Testis (tissue), 5 donors: ENCODE measurements at places on chromosomes 12 and 14.

- H3K27me3 ChIP-seq = no peaks in the 10 kb centered on the region
- H3K27ac ChIP-seq = no peak overlapping the region
- H3K36me3 ChIP-seq = no peaks in the 10 kb centered on the region
- H3K4me1 ChIP-seq = no peaks in the 10 kb centered on the region
- H3K4me3 ChIP-seq = no peak overlapping the region
- DNase-seq = no peak
Measured at GRCh38 chr12:2380946-2381345, 328.2 kb downstream of the CACNA1C start.

- H3K27ac ChIP-seq = no peak overlapping the region
- H3K36me3 ChIP-seq = no peaks in the 10 kb centered on the region
- no peaks in the 10 kb centered on the region for H3K27me3 ChIP-seq
- no peak for DNase-seq
Measured at GRCh38 chr12:109777544-109777943, 55.7 kb downstream of the TRPV4 start.

DNA sequence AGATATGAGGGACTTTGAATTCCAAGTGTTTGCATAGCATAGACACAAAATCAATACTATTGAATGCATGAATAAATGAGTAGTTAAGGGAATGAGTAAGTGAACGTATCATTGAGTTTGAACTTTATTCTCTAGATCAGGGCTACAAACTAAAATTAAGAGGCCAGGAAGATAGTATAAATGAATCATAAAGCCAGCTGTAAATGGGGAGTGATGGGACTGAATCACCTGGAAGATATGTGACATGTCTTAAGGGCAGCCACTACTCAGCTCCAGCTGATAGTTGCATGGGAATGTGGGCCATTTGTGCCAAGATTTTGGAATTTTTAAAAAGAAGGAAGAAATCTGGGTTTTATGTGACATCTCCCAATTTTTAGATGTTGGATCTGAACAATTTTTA is 229.9 kb downstream of the AKAP6 start:
- H3K4me1 ChIP-seq = peaks cover 2% of the 10 kb centered on the region
- H3K36me3 ChIP-seq = no peaks in the 10 kb centered on the region
- no peaks in the 10 kb centered on the region for H3K27me3 ChIP-seq

- DNase-seq = no peak
- H3K4me1 ChIP-seq = no peaks in the 10 kb centered on the region
- no peak overlapping the region for H3K27ac ChIP-seq
- H3K4me3 ChIP-seq = no peak overlapping the region
- no peaks in the 10 kb centered on the region for H3K36me3 ChIP-seq
Measured at GRCh38 chr12:70853326-70853725, 67.2 kb downstream of the PTPRR start.

DNA sequence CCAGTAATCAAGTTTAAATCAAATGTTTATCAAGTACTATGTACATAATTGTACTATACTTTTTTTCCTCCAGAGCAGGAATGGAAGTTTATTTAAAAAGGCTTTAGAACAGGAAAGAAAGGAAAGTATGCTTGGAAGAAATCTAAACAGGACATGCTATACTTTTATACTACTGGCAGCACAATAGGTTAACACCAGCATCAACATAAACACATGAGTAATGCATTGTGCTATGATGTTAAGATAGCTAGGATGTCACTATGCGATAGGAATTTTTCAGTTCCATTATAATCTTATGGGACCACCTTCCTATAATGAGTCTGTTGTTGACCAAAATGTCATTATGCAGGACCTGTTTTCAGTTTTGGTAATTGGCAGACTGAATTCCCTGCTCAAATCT is 41.5 kb upstream of the ANKS1B start:
- H3K4me3 ChIP-seq = no peak overlapping the region
- H3K27me3 ChIP-seq = no peaks in the 10 kb centered on the region
- no peaks in the 10 kb centered on the region for H3K4me1 ChIP-seq
- H3K36me3 ChIP-seq = no peaks in the 10 kb centered on the region
- no peak for DNase-seq
- no peak overlapping the region for H3K27ac ChIP-seq
